NCI-H526 (cell line): ENCODE measurements at places on chromosomes 6 and 20.

DNA sequence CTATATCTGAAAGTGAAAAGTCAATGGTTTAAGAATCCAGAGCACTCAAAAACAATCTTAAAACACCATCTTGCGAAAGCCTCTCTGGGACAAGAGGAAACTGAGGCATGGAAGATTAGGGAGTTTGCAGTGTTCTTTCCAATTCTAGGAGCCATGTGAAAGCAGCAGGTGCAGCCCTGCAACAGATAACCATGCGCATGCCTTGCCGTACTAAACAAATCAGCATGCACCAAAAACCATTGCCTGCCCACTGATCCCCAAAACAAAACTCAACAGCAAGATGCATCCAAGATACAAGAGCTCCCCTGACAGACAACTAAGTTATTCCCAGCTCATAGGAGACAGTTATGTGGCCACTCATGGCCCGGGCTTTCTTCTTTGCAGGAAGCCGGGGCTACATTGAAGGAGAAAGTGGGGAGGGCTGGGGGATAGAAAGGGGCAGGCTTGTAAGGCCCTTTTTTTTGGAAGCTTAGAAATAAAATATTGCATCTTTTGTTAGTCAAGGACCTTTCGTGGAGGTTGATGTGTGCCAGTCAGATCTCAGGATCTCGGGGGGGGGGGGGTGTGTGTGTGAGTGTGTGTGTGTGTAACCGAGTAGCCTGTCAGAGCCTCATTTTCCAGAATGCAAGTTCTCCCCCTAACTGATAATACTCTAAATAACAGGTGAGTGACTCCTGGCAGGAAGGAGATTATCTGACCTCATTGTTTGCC lies 178.4 kb downstream of the MBOAT1 start:
- no peak for DNase-seq

GRCh38 chr6:112183271-112183671 lies 71.1 kb downstream of the LAMA4 start:
- no peak for DNase-seq

DNA sequence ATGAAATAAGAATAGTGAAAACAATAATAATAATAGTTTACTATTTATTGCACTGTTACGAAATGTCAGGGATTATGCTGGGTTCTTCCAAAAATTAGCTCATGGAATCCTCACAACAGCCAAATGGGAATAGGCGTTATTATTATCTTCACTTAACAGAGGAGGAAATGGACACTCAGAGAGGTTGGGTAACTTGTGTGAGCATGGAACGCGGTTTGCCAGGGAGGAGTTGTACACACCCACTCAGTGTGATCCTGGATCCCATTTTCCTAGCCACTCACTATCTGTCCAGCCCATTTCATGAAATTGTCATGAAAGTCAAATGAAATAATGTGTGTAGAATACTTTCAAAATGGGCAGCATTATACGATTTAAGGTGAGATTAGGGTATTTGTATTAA lies 4.6 kb downstream of the NELFCD start:
- DNase-seq = no peak

DNA sequence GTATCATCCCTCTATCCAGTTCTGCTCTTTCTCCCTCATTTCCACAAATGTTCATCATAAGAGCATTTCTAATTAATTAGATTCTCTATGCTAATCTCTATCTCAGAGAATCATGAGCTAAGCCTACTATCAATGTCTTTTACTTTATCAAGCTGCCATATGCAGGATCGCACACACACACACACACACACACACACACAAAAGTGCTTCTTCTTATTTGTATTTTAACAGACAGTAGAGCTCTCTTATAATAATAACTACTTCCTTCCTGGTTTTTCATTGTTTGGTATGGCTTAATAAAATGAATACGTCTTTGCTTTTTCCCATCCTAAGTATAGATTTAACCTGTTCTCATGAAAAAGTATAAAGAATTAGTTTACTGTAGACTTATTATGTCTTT lies 170.2 kb downstream of the HAO1 start:
- DNase-seq = no peak

DNA sequence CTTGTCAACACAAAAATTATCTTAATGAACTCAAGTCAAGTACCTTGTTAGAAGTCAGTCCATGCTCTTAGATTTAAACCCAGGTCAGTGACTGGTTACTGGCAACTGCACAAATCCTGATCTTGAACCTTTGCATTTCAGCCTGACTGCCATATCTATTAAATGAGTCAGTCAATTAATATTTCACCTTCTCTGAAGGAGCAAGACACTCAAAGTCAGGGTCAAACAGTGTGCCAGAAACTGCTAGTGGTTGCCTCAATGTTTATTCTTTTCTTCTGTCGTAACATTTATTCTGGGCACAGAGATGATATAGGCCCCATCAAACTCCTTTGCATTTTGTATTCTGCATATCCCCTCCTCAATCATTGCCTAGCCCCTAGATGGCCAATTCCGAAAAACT lies 193.9 kb upstream of the MOCS1 start:
- no peak for DNase-seq

DNA sequence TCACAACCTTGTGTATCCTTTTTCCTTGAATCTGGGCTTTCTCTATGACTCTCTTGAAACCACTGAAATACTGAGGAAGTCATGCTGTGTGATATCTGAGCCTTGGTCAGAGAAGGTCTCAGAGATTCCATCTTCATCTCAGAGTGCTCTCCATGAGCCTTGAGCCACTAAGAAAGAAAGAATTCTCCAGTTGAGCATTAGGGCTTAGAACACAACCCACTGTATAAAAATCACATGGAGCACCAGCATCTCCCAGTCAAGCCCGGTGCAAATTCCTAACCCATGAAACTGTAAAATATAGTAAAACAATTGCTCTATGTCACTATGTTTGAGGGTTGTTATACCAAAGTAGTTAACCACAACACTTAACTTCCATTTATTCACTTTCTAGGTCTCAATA lies 181.4 kb downstream of the MOXD1 start:
- DNase-seq = no peak

DNA sequence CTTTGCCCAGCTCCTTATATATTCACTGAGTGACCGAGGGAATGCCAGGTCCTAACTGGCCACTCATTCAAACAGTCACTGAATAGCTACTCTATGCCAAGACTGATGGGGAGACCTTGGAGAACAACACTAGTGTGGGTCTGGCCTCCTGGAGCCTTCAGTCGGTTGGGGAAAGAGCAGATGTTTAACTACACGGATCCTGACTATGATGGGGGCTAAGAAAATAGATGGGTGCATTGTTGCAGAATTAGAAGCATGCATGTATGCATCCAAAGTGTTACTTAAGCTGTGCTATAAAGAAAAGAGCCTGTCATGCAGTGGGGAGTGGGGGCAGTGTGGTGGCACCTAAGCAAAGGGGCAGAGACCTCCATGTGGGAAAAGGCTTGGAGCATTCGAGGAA lies 6.5 kb downstream of the FKBP1A start:
- no peak for DNase-seq

- DNase-seq = no peak
Measured at GRCh38 chr6:53790886-53791285, 3.9 kb upstream of the LRRC1 start.

DNA sequence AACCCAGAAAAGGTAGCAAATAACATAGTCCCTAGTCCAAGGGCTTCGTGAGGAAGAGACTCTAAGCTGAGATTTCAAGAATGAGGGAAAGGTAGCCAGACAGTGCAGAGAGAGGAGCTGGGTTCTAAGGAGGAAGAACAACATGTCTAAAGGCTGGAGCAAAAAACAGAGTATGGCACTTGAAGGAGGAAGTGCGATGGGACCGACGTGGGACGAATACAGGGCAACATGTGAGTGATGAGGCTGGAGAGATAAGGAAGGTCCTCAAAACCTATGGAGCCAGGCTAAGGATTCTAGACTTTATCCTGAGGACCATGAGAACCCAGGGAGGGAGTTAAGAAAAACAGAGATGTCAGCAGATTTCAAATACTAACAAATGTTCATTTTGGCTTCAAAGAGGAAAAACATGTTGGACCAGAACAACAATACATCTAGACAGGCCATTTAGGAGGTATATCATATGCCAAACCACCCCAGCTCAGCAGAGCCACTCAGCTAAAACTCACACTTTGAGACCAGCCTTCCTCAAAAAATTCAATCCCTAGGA lies 17.5 kb downstream of the ATXN1 start:
- no peak for DNase-seq

GRCh38 chr20:6485351-6485750 lies 282.1 kb upstream of the BMP2 start:
- no peak for DNase-seq
